ENCODE measurements at places on chromosomes 13 and 19.

DNA sequence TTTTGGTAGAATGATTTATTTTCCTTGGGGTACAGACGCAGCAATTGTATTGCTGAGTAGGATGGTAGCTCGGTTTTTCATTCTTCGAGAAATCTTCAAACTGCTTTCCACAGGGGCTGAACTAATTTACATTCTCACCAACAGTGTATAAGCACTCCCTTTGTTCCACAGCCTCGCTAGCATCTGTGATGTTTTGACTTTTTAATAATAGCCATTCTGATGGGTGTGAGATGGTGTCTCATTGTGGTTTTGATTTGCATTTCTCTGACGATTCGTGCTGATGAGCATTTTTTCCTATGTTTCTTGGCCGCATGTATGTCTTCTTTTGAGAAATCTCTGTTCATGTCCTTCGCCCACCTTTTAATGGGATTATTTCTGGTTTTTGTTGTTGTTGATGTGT, 54.8 kb upstream of the UQCRFS1 start:
- DNase-seq = no peak

DNA sequence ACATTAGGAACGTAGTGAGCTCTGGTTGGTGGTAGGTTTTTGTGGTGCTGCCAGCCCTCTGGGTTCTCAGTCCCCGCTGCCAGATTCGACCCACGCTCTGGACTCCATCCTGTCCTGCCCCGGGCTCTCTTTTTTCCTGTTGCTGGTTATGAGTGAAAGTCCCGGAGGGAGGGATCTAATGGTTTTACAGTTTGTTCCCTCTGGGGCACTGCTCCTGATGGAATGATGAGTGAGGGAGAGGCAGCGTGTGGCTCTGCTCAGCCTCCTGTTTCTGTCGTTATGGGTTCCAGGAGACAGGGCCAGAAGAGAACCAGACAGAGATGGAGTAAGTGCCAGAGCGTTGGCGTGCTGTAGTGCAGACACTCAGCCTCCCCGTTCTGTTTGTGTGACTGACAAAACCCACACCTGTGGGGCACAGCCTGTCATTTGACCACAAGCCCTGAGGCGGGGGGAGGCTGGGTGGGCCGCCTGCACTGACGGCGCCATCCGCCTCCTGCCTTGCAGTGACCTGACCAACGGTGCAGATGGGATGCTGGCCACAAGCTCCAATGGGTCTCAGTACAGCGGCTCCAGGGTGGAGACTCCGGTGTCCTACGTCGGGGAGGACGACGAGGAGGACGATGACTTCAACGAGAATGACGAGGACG, 18.3 kb downstream of the ATP4B start:
- DNase-seq = no peak

GRCh38 chr19:739998-740715, 10.8 kb upstream of the MISP start:
- DNase-seq = no peak

GRCh38 chr13:85313761-85314503, 485.3 kb downstream of the SLITRK6 start:
- no peak for DNase-seq

DNA sequence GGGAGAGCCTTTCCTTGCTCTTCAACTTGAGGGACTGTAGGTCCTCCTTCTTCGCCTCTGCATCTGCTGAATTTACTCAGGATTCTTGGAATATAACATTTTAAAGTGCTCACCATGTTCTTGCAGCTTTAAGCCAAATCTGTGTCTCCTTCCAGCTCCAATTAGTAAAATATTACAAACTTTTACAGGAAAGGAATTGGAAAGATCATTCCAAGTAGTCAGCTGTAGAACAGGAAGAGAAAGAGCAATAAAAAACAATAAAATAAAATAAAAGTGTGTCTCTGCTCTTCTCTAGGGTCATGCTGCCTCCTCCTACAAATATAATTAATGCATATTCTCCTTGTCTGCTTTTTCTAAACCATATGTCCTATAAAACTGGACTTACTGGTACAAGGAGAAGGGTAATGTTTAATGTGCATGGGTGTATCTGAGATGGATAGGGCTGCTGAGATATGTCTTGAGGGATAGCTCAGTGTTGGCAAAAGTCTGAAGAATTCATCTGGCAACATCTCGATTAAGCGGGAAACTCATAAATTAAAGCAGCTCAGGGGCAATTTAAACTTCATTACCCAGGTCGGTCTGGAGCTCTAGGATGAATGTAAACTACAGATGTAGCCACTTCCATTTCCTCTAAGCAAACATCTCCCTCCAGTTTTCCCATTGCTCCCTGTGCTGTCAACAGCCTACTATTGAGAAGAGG, 25.0 kb downstream of the ENOX1 start:
- DNase-seq = no peak

GRCh38 chr19:55224038-55224665, 4.4 kb downstream of the TMEM86B start:
- no peak for DNase-seq

DNA sequence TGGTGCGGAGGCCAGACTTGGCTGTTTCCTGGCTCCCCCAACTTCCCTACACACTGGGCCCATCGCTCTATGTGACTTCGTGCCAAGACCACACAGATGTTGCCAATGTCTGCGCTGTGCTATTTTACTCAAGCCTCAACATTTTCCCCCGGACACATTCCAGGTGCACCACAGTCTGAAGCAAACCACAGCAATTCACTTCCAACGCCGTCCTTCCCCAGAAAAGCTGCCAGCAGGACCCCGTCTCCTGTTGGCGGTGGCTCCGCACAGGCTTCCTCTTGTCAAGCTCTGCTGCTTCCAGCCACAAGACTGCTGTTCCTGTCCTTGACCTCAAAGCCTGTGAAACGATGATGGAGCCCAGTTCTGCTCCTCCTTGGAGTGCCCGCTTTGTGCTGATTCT, 100.7 kb downstream of the CRYL1 start:
- DNase-seq = no peak

GRCh38 chr13:94413598-94413944, 65.9 kb downstream of the DCT start:
- DNase-seq = no peak

GRCh38 chr13:91264484-91264883, 83.0 kb upstream of the MIR17HG start:
- DNase-seq = no peak

- no peak for DNase-seq
Observed at GRCh38 chr13:71773531-71773930, 93.5 kb downstream of the DACH1 start.

DNA sequence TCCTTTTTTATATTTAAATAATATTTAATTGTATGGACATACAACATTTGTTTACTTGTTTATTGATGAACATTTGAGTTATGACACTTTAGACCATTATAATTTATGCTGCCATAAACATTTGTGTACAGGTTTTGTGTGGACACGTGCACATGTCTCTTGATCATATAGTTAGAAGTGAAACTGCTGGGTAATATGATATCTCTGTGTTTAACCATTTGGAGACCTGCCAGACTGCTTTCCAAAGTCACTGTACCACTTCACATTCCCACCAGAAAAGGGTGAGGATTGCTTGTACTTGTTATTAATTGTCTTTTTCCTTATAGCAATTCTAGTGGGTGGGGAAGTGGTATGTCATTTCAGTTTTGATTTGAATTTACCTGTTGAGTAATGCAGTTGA, 145.6 kb upstream of the KLHL1 start:
- DNase-seq = no peak

GRCh38 chr19:29851769-29852521, 40.2 kb downstream of the CCNE1 start:
- no peak for DNase-seq

DNA sequence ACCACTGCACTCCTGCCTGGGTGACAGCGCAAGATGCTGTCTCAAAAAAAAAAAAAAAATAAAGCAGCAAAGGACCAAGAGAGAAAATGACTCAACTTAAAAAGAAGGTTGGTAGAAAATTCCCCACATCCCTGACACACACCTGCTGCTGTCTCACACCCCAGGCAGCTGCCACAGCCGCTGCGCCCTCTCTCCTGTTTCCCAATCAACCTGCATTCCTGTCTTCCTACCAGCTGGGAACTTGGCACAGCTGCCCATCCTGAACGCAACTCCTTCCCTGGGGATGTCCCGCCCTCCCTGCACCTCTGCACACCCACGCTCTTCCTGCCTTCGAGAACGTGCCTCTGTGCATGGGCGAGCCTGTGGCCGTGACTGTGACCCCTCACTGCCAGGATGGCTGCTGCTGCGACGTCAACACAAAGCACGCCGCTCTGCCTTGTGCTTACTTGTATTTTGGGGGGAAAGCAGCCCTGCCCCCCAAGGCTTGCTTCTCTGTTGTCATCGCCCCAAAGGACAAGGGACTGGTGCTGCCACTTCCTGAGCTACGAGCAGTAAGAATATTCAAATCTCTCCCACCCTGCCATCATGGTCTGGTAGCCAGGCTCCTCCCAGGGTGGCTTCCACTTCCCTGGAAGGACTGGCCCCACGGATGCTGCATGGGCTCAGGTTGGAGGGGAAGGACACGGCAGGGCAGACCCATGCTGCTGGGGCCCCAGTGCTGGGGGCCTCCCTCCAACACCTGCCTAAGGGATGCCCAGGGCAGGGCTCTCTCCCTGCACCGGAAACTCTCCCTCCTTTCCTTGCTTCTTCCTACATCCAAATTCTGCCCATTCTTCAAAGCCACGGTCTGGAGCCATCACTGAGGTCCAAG, 20.7 kb downstream of the SH3GL1 start:
- DNase-seq = peak; percentile 39

DNA sequence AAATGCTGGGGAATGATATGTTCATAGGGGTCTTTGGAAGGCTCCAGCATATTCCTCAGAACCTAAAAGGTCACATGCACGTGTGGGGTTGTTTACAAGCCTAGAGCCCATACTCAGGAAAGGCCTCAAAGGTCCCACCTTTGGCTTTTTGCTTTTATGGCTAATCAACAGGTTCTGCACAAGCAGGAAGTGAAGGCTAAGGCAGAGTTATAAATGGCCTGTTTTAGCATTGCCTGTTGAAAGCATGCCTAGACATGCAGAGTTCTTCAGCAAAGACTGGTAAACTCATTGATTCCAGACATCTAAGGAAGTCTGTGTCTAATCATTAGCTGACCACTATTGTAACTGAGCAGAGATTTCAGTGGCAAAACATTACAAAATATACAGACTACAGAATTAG, 198.3 kb downstream of the KCNRG start:
- DNase-seq = no peak

DNA sequence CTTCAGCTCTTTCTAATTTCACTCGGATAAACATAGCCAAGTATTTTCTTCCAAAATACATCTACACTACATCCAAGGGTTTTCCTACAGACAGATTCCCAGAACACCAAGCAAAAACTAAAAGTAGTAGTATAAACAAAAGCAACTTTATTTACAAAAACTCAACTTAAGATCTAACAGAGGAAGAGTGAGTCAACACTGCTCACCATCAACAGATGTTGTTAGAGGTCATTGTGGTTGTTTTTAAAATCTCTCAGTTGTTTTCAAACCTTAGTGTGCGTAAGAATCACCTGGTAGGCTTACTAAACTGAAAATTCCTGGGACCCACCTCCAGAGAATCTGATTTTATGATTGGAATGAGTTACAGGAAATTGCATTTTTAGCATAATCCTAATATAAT, 631.7 kb upstream of the SGCG start:
- DNase-seq = no peak

GRCh38 chr13:110816500-110816899, 98.4 kb downstream of the ANKRD10 start:
- DNase-seq = no peak

- no peak for DNase-seq
Observed at GRCh38 chr19:31290931-31291590, 58.2 kb downstream of the TSHZ3 start.

GRCh38 chr19:16244091-16244490, 46.4 kb downstream of the AP1M1 start:
- no peak for DNase-seq

DNA sequence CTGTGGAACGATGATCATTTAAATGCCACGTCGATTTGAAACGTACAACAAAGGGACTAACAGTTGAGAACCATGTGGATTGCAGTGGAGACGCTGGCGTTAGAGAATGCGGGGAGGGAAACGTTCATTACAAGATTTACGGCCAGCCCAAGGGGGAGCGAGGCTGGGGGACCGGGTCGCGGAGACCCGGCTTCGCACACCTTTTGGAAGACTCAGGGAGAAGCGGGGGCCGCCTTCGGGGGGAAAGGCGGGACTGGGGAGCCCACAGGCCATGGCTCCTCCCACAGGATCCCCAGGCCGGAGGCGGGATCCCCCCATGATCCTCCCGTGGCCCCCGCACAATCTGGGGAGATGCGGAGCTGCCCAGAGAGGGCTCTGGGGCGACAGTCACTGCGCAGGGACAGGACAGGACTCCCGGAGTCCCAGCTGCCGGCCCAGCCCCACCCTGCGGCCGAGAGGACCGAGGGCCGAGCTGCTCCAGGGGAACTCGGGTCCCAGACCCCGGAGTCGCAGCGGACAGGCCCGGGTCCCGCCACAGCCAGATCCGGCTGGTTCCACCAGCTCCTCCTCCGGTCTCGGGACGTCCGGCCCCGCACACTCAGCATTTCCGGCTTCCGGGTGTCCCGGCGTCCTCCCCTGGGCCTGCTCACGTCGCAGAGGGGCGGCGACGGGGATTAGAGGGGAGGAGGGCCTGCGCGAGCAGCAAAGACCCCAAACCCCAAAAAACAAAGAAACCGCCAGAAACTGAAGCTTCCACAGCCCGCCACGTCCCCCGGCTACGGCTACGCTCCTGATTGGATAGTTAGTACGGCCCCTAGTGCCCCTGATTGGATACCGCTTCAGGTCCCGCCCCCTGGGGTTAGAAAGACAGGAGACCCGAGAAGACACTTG, 21.1 kb upstream of the OR10H1 start:
- DNase-seq = peak; percentile 96

GRCh38 chr19:38277549-38277948, 13.2 kb downstream of the SPINT2 start:
- DNase-seq = no peak

- DNase-seq = peak; percentile 41
Observed at GRCh38 chr19:44685877-44686276, 13.1 kb upstream of the CEACAM16 start.

DNA sequence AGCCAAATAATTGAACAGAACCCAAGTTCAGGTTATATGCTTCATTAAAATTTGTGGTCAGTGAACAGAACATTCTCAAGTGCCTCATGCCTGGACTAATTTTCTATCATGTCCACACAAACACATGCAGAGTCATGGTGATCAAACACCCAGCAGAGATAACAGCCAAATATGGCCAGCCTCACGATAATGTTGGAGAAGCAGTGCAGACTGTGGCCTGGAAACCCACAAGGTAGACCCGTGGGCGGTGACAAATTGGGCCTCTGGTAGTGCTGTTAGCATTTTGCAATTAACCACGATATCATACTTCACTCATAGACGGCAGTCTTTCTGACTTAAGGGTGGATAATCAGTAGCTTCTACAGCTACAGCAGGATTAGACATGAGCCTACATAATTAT, 35.0 kb upstream of the VWA8 start:
- DNase-seq = no peak

GRCh38 chr13:25633093-25633492, 261.3 kb downstream of the ATP8A2 start:
- no peak for DNase-seq

DNA sequence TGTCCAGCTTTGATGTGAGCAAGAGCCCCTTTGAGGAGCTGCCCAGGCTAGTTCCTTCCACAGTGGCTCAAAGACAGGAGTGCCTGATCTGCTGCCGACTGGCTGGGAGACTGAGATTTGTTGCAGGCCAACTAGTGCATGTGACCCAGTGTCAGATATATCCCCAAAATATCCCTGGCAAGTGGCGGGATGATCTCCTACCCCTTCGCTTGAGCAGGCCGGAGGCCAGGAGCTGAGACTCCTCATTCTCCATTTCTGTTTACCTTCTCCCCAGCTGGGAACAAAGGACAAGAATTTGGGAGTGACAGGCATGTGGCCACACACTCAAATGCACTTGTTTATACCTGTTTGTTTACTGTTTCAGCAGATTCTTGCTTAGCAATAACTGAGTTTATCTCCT, 37.1 kb upstream of the XPO4 start:
- DNase-seq = no peak

GRCh38 chr19:44777715-44778347, at the start of gene CBLC:
CBLC (plus strand) TSS chr19:44777890; CDS start chr19:44777932, 42 bp downstream.
- no peak for DNase-seq
